ENCODE measurements at places on chromosomes 16 and 17. TPM values are rescaled to one million over a fixed set of nuclear protein-coding genes. Genes with fewer than 3 reads are reported as not detected.
A peak's percentile ranks its signal among the peaks of the same experiment; 100 is the strongest.

The KCNG4 gene
- not detected for total RNA-seq

- DNase-seq = no peak
Measured at GRCh38 chr16:67841198-67841815, 813 bp upstream of the THAP11 start.

The SLFN12 gene
- 9.7 TPM for total RNA-seq

DNA sequence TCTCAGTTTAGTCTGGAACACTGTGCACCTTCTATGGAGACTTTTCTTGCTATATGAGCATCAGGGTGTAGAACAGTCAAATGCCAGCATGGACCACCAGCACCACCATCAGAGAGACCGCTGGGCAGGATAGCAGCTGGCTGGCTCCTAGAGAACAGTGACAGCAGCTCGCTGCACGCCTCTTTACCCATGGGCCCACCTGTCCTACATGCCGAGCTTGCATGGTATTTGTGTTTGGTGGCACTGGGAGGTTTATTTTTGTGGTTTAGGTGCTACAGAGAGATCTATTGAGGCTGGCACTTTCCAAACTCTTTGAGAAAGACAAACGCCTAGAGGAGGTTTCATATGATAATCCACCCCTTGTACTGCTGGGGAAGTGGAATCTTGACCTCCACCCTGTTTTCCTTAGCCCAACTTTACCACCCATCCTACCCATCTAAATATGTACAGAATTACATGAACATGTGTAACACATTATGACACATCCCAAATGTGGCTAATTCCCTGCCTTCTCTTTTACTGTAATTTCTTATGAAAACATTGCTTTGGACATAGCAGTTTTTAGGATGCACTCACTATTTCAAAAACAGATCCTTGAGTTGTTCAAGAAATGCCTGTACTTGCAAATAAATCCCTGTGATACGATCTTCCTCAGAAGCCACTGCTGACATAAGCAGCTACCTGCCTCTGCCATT, 46.3 kb downstream of the COG7 start:
- DNase-seq = no peak

- no peak for DNase-seq
Measured at GRCh38 chr17:8532021-8532420, 96.3 kb downstream of the NDEL1 start.

The DNAAF8 gene
- total RNA-seq = 0.38 TPM

The TBC1D3E gene
- total RNA-seq = not detected

The EFTUD2 gene
- 65.8 TPM for total RNA-seq

The BCKDK gene
- 9.3 TPM for total RNA-seq

The CACNA1G gene
- 0.38 TPM for total RNA-seq

- DNase-seq = no peak
Measured at GRCh38 chr17:66353937-66354401, 51.6 kb downstream of the PRKCA start.

DNA sequence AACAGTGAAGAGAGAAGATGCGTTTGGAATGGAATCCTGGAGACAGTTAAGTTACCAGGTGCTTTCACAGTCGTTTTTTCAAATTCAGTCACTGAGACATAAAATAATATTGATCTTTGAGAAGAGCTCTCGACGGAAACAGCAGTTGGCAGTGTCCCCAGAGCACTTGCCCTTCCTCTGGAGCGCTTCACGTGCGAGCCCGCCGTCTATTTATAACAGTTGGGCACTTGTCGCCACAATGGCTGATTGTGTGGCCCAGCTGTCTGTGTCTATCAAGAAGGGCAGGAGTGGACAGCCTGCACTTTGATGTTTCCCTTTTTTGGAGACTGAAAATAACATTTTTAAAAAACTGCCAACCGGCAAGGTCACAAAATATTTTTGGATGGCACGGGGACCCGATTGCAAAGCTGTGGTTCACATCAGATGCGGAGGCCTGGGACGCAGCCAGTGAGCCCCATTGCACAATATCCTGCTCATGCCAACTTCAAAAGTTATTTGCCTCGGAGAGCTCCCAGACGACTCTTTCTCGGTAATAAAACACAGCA, 62.9 kb downstream of the ADCY9 start:
- DNase-seq = no peak

- DNase-seq = no peak
Measured at GRCh38 chr17:797236-797840, 15.2 kb downstream of the MRM3 start.

DNA sequence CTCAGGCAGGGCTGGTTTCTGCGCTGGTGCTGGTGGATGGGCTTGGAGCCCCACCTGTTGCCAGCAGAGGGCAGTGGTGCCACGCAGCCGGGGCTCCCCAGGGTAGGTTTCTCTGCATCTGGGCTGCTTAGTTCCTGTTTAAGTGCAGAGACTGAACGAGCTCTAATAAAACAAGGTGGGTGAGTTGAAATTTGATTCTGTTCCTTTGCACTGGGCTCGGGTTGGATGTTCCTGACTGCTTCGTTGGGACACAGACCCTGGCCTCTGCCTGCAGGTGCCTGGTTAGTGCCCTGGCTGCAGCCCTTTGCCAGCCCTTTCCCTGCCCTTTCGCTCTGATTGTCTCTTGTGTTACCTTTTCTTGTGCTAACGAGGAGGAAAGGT, 30.0 kb downstream of the TBCD start:
- peak; percentile 89 for DNase-seq

Data from thymus (tissue), 14 donors.